ENCODE measurements at places on chromosomes 13 and 19. TPM values are rescaled to one million over a fixed set of nuclear protein-coding genes. Genes with fewer than 3 reads are reported as not detected.

The SIGLEC12 gene
- total RNA-seq = not detected

The TMEM86B gene
- 4.8 TPM for total RNA-seq

DNA sequence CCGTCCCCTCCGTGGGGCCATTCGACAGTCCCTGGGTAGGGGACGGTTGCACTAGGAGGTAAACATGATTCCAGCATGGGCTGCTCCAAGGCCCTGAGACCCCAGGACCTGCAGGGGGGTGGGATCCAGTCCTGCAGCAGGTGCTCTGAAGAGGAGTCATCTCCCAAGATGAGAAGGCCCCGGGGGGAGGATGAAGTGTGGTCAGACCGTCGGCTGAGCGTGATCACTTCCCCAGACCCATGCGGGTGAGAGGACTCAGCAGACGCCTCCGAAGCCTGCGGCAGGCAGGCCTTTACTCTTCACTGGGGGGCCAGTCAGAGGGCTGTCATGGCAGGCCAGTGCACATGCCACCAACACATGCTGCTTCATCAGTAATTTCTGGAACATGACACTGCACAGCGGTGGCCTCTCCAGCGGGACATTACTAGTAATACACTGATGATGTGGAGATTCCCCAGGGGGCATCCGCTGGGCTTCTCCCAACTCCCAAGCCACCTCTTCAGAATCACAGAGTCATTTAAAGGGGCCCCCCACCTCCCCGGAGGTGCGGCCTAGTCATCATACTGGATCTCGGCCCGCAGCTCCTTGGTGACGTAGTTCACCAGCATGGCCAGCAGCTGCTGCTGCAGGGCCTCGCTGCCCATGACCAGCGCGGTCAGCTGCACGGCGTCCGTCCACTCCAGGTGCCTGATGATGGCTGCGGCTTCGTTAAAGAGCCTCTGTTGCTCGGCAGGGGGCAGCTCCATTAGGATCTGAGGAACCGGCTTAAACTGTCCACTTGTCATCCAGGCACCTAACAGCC, 12.7 kb downstream of the C19orf12 start:
- H3K36me3 ChIP-seq = peaks cover 9% of the 10 kb centered on the region
- H3K27ac ChIP-seq = no peak overlapping the region
- no peaks in the 10 kb centered on the region for H3K4me1 ChIP-seq
- no peak overlapping the region for H3K4me3 ChIP-seq
- no peak for DNase-seq
- H3K27me3 ChIP-seq = no peaks in the 10 kb centered on the region

DNA sequence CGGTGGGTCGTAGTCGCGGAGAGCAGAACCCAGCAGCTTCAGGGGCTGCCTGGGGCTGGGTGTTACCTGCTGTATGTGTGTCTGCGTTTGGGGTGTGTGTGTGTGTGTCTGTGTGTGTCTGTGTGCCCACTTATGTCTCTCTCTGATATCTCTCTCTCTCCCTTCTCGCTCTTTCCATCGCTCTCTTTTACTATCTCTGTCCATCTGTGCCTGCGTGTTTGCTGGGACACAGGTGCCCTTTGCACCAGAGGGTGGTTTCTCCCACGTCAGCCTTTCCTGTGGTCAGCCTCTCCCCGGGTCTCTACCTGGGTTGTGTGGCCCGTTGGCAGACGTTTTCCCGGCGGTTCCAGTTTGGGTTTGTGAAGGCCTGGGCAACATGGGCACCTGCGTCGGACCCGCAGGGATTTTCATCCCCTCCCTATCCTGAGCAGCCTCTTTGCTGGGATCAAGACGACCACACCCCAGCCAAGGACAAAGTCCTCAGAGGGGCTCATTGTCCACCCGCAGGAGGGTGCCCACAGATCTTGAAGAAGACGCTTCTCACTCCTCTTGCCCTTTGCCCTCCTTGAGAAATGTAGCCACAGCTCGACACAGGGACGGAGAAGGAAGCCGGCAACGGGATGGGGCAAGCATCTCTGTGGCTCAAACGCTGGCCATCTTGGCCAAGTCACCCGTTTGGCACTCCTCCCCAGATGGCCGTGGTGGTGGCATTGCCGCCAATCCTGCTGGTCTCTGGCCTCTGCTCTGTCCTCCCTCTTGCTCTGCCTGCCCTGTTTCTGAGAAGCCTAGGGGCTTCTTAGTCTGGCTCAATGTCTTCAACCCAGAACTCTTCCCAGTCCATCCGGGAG, 43.3 kb downstream of the ZNF146 start:
- no peaks in the 10 kb centered on the region for H3K4me1 ChIP-seq
- no peak overlapping the region for H3K4me3 ChIP-seq
- H3K36me3 ChIP-seq = no peaks in the 10 kb centered on the region
- no peak for DNase-seq
- no peaks in the 10 kb centered on the region for H3K27me3 ChIP-seq
- no peak overlapping the region for H3K27ac ChIP-seq

GRCh38 chr13:37473035-37473434, 125.5 kb downstream of the POSTN start:
- DNase-seq = no peak
- H3K4me1 ChIP-seq = no peaks in the 10 kb centered on the region
- H3K27me3 ChIP-seq = no peaks in the 10 kb centered on the region
- H3K4me3 ChIP-seq = no peak overlapping the region
- H3K36me3 ChIP-seq = no peaks in the 10 kb centered on the region

- H3K27me3 ChIP-seq = no peaks in the 10 kb centered on the region
- no peak for DNase-seq
- H3K27ac ChIP-seq = no peak overlapping the region
- no peak overlapping the region for H3K4me3 ChIP-seq
- no peaks in the 10 kb centered on the region for H3K4me1 ChIP-seq
Observed at GRCh38 chr19:27935669-27936068, 1277.3 kb downstream of the UQCRFS1 start.

All from thoracic aorta (tissue), 2 donors.